ENCODE measurements at places on chromosomes 1 and 21. TPM values are rescaled to one million over a fixed set of nuclear protein-coding genes. Genes with fewer than 3 reads are reported as not detected.

GRCh38 chr1:160658162-160658813 is 11.4 kb upstream of the SLAMF1 start:
- no peak overlapping the region for H3K4me3 ChIP-seq
- H3K27me3 ChIP-seq, result no peaks in the 10 kb centered on the region
- no peaks in the 10 kb centered on the region for H3K4me1 ChIP-seq
- no peaks in the 10 kb centered on the region for H3K36me3 ChIP-seq
- no peak overlapping the region for H3K27ac ChIP-seq

GRCh38 chr1:222126052-222126451 is 384.2 kb upstream of the DUSP10 start:
- no peak overlapping the region for H3K27ac ChIP-seq
- H3K36me3 ChIP-seq, result no peaks in the 10 kb centered on the region
- H3K4me3 ChIP-seq, result no peak overlapping the region

GRCh38 chr1:227043755-227044154 is 103.7 kb downstream of the COQ8A start:
- no peaks in the 10 kb centered on the region for H3K4me1 ChIP-seq
- no peak overlapping the region for H3K4me3 ChIP-seq
- no peak overlapping the region for H3K27ac ChIP-seq
- no peak for DNase-seq
- no peaks in the 10 kb centered on the region for H3K27me3 ChIP-seq

GRCh38 chr1:113683384-113684152 is 75.7 kb downstream of the PHTF1 start:
- no peak overlapping the region for H3K27ac ChIP-seq
- no peak for DNase-seq
- no peaks in the 10 kb centered on the region for H3K4me1 ChIP-seq

DNA sequence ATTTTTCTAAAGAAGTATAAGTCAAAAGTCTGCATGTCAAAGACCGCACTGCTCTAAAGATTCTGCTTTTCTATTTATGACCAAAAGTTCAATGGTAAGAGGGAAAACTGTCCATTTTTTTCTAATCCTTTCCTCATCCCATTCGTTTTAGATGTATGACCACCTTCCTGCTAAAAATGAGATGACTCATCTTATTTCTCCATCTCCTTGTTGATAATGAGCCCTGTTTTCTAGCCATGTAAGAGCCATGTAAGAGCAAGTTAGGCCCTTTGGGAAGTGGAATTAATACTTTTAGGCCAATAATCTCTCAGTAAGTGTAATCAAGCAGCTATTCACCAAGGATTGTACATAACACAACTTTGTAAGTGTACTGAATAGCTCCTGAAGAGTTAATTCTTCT is 475.6 kb upstream of the B3GALT2 start:
- no peaks in the 10 kb centered on the region for H3K4me1 ChIP-seq
- H3K4me3 ChIP-seq, result no peak overlapping the region
- no peak for DNase-seq
- H3K27ac ChIP-seq, result no peak overlapping the region
- H3K36me3 ChIP-seq, result no peaks in the 10 kb centered on the region
- H3K27me3 ChIP-seq, result no peaks in the 10 kb centered on the region

GRCh38 chr1:62962014-62962812 is 178.3 kb downstream of the ATG4C start:
- no peak overlapping the region for H3K4me3 ChIP-seq
- DNase-seq, result no peak

GRCh38 chr1:181768211-181768929 is 285.1 kb downstream of the CACNA1E start:
- no peaks in the 10 kb centered on the region for H3K36me3 ChIP-seq
- H3K4me1 ChIP-seq, result no peaks in the 10 kb centered on the region
- no peaks in the 10 kb centered on the region for H3K27me3 ChIP-seq
- no peak overlapping the region for H3K4me3 ChIP-seq
- DNase-seq, result no peak

GRCh38 chr1:24564695-24565094 is 8.8 kb downstream of the NCMAP start:
- H3K27me3 ChIP-seq, result peaks cover 13% of the 10 kb centered on the region
- H3K4me1 ChIP-seq, result no peaks in the 10 kb centered on the region
- no peak overlapping the region for H3K27ac ChIP-seq
- no peak for DNase-seq
- H3K4me3 ChIP-seq, result no peak overlapping the region

- H3K36me3 ChIP-seq, result no peaks in the 10 kb centered on the region
- no peak overlapping the region for H3K4me3 ChIP-seq
- no peaks in the 10 kb centered on the region for H3K4me1 ChIP-seq
- H3K27me3 ChIP-seq, result no peaks in the 10 kb centered on the region
- DNase-seq, result no peak
Observed at GRCh38 chr1:33721301-33721815, 142.5 kb upstream of the HMGB4 start.

GRCh38 chr1:204213668-204214662 is at the start of gene GOLT1A:
Gene GOLT1A (minus strand): TSS chr1:204213988. CDS start chr1:204213906, 82 bp downstream.
- H3K27me3 ChIP-seq, result no peaks in the 10 kb centered on the region
- peaks cover 7% of the 10 kb centered on the region for H3K4me1 ChIP-seq
- H3K4me3 ChIP-seq, result peak within 1 kb of the TSS; percentile 19
- peak; percentile 83 for DNase-seq
- no peak within 1 kb of the TSS for H3K27ac ChIP-seq

DNA sequence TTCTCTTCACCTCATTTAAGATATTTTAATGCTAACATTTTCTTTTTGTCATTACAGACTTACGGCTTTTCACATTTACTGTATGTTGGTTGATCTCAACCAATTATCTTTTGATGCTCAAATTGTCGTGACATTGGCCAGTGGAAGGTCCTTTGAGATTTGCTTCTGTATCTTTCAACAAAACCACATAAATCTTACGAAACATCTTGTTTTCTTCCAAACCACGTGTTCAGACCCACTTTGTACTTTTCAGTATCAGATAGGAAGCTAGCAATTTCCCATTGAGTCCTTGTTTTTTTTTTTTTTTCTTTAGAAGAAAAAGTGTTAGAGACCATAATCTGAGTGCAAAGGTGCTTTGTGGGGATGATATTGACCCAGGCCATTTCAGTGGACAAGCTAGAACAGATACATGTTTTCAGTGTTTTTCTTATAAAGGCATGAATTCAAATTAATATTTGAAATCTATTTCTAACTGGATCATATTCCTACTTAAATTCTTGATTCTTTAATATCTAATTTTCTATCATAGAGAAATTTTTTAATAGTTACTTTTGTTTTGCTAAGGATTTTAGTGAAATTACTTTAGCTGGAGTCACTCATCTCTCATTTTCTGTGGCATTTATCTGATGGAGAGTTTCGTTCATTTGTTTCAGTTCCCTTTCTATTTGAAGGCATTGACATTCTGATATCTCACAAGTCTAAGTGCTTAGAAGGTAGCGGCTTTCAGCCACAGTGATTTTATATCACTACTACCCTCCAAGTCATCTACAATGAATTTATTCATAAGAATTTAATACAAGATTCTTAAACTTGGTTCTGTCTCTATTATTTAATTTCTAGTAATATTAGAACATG is 26.7 kb downstream of the ATG4C start:
- H3K27ac ChIP-seq, result no peak overlapping the region
- no peak overlapping the region for H3K4me3 ChIP-seq
- no peak for DNase-seq
- peaks cover 18% of the 10 kb centered on the region for H3K36me3 ChIP-seq
- peaks cover 3% of the 10 kb centered on the region for H3K4me1 ChIP-seq
- H3K27me3 ChIP-seq, result no peaks in the 10 kb centered on the region

DNA sequence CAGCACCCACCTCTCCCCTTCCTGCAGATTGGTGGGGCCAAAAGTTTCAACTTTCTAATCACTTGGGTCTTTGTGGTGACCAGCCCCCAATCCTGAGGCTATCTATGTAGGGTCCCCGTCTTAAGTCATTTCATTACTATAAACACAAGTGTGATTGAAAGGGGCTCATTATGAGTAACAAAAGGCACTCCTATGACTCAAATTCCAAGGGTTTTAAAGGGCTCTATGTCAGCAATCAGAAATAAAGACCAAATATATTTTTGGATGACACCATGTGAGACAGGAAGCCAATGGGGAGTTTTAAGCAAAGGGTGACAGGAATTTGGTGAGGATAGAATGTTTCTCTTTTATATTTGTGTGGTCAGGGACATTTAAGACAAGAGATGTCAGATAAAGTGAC is 6.2 kb downstream of the ERO1B start:
- no peaks in the 10 kb centered on the region for H3K36me3 ChIP-seq
- DNase-seq, result no peak
- H3K4me3 ChIP-seq, result no peak overlapping the region
- no peaks in the 10 kb centered on the region for H3K27me3 ChIP-seq
- H3K4me1 ChIP-seq, result peaks cover 7% of the 10 kb centered on the region

DNA sequence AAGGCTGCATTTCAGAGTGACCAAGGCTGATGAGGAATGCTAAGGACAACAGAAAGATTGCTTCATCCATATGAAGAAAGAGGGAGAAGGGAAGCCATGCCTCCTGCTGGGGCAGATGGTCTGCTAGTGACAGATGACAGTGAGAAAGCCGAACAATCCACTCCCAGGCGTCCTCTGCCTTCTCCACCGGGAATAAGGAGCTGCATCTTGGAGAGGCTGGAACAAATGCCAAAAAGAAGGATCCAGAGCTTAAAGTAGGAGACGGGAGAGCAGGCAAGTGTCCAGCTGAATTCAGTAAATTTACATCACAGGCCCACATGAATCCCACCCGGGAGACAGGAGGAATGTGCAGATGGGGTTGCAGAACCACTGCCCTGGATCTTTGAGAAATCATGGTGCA is 33.4 kb downstream of the DDX20 start:
- DNase-seq, result peak; percentile 3
- H3K36me3 ChIP-seq, result no peaks in the 10 kb centered on the region
- H3K4me1 ChIP-seq, result no peaks in the 10 kb centered on the region
- H3K4me3 ChIP-seq, result no peak overlapping the region

DNA sequence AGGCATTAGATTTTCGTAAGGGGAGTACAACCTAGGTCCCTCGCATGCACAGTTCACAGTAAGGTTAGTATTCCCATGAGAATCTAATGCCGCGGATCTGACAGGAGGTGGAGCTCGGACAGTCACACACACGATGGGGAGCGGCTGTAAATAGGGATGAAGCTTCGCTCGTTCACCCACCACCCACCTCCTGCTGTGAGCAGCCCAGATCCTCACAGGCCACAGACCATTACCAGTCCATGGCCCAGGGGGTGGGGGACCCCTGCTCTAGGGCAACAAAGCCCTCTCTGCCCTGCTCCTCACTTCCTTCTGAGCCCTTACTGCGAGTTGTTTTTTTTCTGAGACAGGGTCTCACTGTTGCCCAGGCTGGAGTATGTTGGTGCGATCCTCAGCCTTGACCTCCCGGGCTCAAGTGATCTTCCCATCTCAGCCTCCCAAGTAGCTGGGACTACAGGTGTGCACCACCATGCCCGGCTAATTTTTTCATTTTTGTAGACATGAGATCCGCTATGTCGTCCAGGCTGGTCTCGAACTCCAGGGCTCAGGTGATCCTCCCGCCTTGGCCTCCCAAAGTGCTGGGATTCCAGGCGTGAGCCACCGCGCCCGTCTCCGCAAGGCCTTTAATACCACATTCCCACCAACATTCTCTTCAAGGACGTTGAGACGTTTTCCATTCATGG is 21.3 kb downstream of the TRPM2 start:
- H3K36me3 ChIP-seq, result no peaks in the 10 kb centered on the region
- peak overlapping the region; percentile 90 for H3K27ac ChIP-seq
- peaks cover 40% of the 10 kb centered on the region for H3K4me1 ChIP-seq

DNA sequence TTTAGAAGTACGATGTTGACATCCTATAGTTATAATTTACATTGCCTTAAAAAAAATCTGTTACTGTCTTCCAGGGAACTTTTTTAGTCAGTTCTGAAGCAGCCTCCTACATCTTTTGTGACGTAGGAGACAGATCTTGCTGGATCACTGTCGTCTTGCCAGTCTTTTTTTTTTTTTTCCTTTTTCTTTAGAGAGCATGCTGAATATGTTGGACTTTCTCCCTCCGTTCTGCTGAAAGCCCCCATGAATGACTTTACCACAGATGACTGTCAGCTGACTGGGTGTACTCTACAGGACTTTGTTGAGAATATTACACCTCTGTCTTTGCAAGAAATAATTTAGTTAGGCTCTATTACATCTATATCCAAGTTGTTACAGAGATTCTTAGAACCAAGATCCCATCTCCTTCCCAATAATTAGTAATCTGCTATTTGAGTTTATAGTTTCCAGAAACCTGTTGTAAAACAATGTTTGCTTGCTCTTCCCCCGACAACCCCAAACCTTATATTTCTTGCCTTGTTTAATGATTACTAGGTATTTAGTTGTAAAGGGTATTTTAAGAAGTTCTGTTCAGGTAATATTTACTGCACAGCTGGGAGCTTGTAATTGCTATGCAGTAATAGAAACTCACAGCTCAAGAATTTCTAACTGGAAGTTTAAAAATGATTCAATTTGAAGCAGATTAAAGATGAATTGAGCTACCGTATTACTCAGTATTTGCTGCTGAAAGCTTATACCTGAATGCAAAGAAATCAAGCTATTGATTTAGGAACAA is 61.8 kb downstream of the RASAL2 start:
- no peak overlapping the region for H3K4me3 ChIP-seq
- no peaks in the 10 kb centered on the region for H3K4me1 ChIP-seq
- H3K27me3 ChIP-seq, result no peaks in the 10 kb centered on the region
- DNase-seq, result no peak
- no peaks in the 10 kb centered on the region for H3K36me3 ChIP-seq

DNA sequence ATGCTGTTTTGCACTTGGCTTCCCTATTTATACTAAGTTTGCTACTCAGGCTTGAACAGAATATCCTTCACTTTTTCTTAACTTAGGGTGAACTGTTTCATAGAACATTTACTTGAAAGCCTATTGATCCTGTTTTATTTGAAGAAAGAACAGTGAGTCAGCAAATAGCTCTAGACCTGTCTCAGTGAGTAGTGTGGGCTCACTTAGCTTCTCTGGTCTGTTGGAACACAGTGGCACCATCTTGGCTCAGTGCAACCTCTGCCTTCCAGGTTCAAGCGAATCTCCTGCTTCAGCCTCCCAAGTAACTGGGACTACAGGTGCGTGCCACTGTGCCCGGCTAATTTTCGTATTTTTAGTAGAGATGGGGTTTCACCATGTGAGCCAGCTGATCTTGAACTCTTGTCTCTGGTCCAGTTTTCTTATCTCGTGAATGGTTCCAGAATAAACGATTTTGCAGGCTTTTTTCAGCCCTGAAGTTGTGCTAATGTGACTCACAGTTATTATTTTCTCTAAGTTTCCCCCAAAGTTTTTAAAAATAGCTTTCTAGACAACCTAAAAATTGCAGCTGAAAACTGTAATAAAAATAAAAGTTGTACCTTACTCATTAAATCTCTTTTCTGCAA is 76.8 kb downstream of the KIF1B start:
- no peaks in the 10 kb centered on the region for H3K4me1 ChIP-seq
- no peak for DNase-seq
- no peaks in the 10 kb centered on the region for H3K27me3 ChIP-seq
- no peak overlapping the region for H3K27ac ChIP-seq
- no peak overlapping the region for H3K4me3 ChIP-seq

DNA sequence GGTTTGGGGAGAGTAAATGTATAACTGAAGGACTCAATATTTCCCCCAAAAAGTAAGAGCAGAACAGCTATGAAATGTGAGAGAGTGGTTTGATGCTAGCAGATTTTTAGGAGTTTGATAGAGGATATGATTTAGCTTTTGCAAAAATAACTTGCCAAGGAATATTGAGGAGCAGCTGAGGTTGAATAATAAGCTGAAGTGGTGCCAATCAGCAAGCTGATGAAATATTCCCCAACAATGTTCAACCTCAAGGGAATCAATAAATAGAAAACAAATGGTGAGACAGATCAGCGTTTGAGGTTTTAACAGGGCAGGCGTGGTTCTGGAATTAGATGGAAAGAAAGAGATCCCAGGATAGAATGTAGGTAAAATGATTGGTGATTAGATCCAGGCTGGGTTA is 413.4 kb upstream of the ADAMTS5 start:
- H3K4me1 ChIP-seq, result no peaks in the 10 kb centered on the region
- no peak overlapping the region for H3K4me3 ChIP-seq

Gene HES3
- total RNA-seq, result not detected

Gene CHI3L2
- total RNA-seq, result 8.0 TPM

Gene S100A8
- total RNA-seq, result 1,365 TPM

Gene FNBP1L
- 26.9 TPM for total RNA-seq

Gene RBP7
- 2.0 TPM for total RNA-seq

Gene GOLT1A
- total RNA-seq, result 22.6 TPM
